ENCODE measurements at places on chromosomes 4 and X. TPM values are rescaled to one million over a fixed set of nuclear protein-coding genes. Genes with fewer than 3 reads are reported as not detected.

GRCh38 chrX:134706138-134706537 lies 47.9 kb upstream of the PLAC1 start:
- no peak for DNase-seq

- no peak for DNase-seq
These were observed 50.2 kb upstream of the PDE5A start for GRCh38 chr4:119678761-119679160.

GRCh38 chr4:15690020-15690809 lies 8.6 kb downstream of the FAM200B start:
- peak; percentile 18 for DNase-seq

DNA sequence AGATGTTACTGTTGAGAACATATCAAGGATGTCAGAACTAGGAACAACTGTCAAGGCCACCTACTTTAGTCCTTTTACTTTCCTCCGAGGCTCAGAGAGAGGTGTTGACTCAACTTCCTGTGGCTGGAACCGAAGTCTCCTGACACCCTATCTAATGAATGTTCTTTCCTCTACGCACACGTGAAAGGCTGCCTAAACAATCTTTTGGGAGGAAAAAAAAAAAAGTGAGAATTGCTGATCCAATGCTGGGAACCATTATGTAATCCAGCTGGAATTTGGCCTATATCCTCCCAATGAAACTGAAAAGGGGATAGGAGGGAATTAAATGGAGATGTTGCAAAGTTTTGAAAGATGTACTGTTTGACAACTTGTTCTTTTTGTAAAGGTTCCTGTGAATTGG lies 8.3 kb upstream of the MAP7D3 start:
- no peak for DNase-seq

DNA sequence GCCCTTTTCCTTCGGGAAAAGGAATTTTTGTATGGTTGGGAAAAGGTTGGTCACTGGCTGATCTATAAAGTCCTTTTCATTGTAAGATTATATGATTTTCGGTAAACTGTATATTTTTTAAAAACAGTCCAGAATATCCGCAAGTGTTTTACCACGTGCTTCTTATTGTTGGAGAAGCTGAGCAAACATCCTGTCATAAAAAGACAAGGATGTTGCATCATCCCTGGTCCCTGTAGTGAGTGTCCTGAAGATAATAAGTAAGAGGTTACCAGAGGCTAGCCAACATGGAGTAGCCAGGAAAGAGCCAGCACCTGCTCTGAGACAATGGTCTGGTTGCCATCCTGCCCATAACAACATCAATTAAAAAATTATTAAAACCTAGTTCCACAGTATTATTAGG lies 5.1 kb downstream of the CXCL9 start:
- DNase-seq = no peak

DNA sequence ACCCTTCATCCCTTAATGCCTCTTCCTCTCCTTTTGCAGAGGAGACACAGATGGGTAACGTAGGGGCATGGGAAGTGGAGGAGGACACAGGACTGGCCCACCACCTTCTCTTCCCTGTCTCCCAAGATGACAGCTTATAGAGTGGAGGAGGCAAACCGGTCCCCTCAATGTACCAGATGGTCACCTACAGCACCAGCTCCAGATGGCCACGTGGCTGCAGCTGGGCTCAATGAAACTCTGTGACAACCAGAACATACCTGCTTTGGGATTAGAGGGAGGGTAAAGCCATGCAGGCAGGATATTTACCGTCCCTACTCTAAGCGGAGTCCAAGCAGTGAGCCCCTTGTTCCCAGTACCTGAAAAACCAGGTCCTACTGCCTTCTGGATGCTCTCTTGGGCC lies 7.5 kb upstream of the KLHL15 start:
- DNase-seq = no peak

- DNase-seq = no peak
These were observed 411.3 kb upstream of the EMCN start for GRCh38 chr4:100929135-100929534.

DNA sequence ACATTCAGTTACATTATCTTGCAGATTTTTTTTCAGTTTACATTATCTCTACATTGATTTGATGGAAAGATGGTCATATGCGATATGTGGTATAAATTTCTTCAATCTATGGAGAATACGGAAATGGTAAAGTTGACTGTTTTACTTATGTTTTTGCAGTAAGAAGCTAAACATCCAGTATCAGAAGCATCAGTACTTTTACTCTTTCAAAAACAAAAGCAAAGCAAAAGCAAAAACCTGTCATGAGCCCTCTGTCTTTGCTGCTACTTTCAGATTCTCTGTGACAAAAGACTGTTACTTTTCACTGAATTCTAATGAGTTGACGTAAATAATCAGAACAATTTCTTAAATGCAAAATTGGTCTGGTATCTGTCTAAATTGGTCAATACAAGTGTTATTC lies 52.4 kb upstream of the UCP1 start:
- DNase-seq = no peak

DNA sequence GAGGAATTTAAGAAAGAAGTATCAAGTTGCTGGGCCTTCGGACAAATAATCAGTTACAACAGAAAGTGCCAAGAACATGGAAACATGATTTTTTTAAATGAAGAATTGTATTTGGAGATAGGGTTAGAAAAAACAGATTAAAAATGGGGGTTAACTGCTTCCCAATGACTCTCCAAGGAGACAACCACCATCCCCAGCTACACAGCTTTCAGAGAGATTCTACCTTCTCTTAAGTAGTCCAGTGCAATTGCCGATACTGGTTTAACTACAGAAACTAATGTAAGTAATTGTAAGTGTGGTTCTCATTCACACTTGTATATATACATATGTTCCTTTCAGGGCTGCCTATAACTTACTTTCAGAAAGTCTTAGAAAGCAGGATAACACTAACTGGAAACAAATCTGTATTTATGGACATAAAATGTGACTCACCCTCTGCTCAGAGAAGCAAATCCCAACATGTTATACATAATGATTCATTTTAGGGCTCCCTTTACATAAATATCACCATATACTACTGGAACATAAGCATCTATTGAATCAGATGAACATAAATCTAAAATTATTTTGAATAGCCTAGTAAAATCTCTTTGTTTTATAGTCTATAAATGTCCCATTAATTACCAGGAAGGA lies 248.9 kb upstream of the UGT8 start:
- no peak for DNase-seq

DNA sequence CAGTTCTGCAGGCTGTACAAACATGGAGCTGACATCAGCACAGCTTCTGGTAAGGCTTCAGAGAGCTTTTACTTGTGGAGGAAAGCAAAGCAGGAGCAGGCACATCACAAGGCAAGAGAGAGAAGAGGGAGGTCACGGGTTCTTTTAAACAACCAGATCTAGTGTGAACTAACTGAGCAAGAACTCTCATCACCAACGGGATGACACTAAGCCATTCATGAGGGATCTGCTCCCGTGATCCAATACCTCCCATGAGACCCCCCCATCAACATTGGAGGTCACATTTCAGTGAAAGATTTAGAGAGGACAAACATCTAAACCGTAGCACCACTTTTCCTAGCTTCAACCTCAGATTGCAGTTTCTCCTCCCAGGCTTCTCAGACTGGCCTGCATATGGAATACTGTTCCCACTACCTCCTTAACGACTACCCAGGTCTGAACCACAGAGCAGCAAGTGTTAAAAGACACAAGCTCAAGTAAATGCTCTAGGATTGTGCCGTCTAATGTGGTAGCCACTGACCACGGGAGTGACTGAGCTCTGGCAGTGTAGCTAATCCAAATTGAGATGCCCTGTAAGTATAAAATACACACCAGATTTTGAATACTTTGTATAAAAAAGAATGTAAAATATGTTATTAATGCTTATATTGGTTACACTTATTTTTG lies 192.7 kb downstream of the PTTG2 start:
- DNase-seq = no peak

Gene GPC3
- 4.0 TPM for total RNA-seq

Gene MXRA5
- total RNA-seq = 1.9 TPM

Gene FRMD7
- total RNA-seq = not detected

All from Calu3 (cell line).